K562 (cell line): ENCODE measurements at places on chromosomes 7 and 10. TPM values are rescaled to one million over a fixed set of nuclear protein-coding genes. Genes with fewer than 3 reads are reported as not detected.

The CCAR1 gene
- 88.0 and 102 TPM in 2 replicates for total RNA-seq

The TUBAL3 gene
- total RNA-seq = 6.3 and 6.8 TPM in 2 replicates

The RTKN2 gene
- total RNA-seq = 0.09 and 0.18 TPM in 2 replicates

The FOXI2 gene
- total RNA-seq = not detected in 2 replicates

- DNase-seq = no peak
- H3K4me1 ChIP-seq = peaks cover 2% of the 10 kb centered on the region; the same call in 2 of the 3 replicates
- no peak within 1 kb of the TSS for H3K4me3 ChIP-seq
- no peaks in the 10 kb centered on the region for H3K27me3 ChIP-seq
Measured at GRCh38 chr10:73433538-73433867, at the start of gene MSS51. Gene MSS51, minus strand, starts transcription at chr10:73433561. Its CDS starts 5,277 bp downstream, at chr10:73428284.

- no peak for DNase-seq
- H3K27ac ChIP-seq = no peak overlapping the region
- H3K4me3 ChIP-seq = no peak overlapping the region
Measured at GRCh38 chr7:23002698-23003097, 11.2 kb downstream of the HYCC1 start.

DNA sequence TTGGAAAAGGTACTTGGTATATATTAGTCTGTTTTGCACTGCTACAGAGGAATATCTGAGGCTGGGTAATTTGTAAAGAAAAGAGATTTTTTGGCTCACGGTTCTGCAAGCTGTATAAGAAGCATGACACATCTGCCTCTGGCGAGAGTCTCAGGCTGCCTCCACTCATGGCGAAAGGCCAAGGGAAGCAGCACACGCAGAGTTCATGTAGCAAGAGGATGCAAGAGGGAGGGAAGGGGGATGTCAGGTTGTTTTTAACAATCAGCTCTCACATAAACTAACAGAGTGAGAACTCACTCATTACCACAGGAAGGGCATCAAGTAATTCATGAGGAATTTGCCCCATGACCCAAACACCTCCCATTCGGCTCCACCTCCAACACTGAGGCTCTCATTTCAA, 484.8 kb upstream of the DPP6 start:
- H3K36me3 ChIP-seq = no peaks in the 10 kb centered on the region
- H3K4me1 ChIP-seq = no peaks in the 10 kb centered on the region
- no peaks in the 10 kb centered on the region for H3K27me3 ChIP-seq
- no peak overlapping the region for H3K27ac ChIP-seq

- H3K36me3 ChIP-seq = no peaks in the 10 kb centered on the region
- no peak overlapping the region for H3K27ac ChIP-seq
- H3K4me3 ChIP-seq = no peak overlapping the region
- H3K27me3 ChIP-seq = no peaks in the 10 kb centered on the region
- no peak for DNase-seq
Measured at GRCh38 chr7:15764010-15764409, 77.5 kb upstream of the MEOX2 start.
